ENCODE measurements at places on chromosomes 3 and 15. TPM values are rescaled to one million over a fixed set of nuclear protein-coding genes. Genes with fewer than 3 reads are reported as not detected.
A peak's percentile ranks its signal among the peaks of the same experiment; 100 is the strongest.

DNA sequence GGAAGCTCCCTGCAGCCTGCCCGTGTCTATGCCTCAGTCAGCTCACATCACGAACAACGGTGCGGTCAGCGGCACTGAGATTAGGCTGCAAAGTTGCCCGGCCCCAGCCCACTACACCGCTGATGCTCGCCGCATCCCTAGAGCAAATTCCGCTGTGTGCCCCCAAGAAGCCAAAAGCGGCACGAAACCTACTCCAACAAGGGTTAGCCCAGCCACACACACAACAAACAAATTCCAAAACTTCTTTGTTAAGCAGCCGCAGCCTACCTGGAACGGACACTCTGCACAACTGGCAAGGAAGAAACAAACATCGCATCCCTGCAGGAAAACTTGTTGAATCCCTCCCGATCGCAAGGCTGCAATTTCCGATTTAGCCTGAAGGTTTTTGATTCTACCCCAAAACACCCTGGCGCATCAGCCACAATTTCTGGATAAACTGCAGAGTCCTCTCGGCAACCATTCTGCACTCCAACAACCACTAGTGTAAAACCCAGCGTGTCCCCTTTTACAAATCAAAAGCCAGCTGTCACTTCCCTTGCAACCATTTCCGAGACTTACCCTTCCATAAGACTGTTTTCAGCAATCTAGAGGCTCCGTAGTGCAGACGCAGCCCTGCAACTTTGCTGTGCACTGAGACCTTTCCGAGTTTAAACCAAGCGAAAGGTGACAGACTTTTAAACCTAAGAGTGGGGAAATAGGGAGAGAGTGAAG, 449 bp downstream of the ROBO1 start:
- H3K4me3 ChIP-seq, result no peak overlapping the region
- no peaks in the 10 kb centered on the region for H3K4me1 ChIP-seq
- no peaks in the 10 kb centered on the region for H3K27me3 ChIP-seq
- no peaks in the 10 kb centered on the region for H3K36me3 ChIP-seq

DNA sequence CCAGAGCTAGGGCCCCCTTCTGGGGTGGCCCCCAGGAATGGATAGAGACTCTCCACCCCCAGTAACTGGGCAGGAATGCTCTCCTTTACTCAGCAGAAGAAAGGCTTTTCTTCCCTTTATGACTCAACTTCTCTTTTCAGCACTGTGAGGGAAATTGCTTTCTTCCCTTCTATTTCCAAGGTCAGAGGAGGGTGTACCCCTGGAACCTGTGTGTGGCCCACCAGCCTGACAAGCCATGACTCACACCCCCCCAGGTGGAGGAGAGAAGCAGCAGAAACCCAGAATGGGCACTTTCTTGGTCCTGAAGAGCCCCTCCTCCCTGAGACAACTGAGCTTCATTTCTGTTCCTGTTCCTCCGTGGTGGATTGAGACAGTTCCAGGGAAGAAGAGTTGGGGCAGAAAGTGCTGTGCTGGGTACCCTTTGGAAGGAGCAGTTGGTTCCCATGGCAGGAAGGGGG, 2.7 kb upstream of the ANKRD63 start:
- no peak for DNase-seq
- H3K4me3 ChIP-seq, result no peak overlapping the region
- peaks cover 13% of the 10 kb centered on the region for H3K4me1 ChIP-seq
- no peak overlapping the region for H3K27ac ChIP-seq
- no peaks in the 10 kb centered on the region for H3K36me3 ChIP-seq
- peaks cover 33% of the 10 kb centered on the region for H3K27me3 ChIP-seq

Gene WNT7A
- not detected for total RNA-seq

Gene TUSC7
- total RNA-seq, result not detected

DNA sequence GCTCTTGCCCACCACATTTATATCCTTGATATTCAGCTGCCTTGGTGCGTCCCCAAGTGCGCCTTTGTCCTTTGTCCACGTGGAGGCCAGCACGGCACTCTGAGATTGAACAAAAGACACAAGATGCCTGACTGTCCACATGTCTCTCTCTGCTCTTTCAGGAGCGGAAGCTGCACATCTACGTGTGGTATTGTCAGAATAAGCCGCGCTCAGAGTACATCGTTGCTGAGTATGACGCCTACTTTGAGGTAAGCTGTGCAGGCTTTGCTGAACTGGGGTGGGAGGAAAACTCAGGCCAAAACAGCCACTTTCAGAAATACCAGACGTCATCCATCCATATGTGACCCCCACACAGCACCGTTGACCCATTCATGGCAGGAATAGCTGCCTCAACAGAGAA, 72.0 kb upstream of the UMPS start:
- H3K27ac ChIP-seq, result no peak overlapping the region
- H3K27me3 ChIP-seq, result peaks cover 22% of the 10 kb centered on the region
- no peak overlapping the region for H3K4me3 ChIP-seq
- no peaks in the 10 kb centered on the region for H3K36me3 ChIP-seq
- peaks cover 1% of the 10 kb centered on the region for H3K4me1 ChIP-seq
- no peak for DNase-seq

GRCh38 chr3:146536681-146537080, 7.7 kb downstream of the PLSCR1 start:
- H3K4me3 ChIP-seq, result no peak overlapping the region
- H3K27me3 ChIP-seq, result no peaks in the 10 kb centered on the region
- no peak overlapping the region for H3K27ac ChIP-seq
- peaks cover 6% of the 10 kb centered on the region for H3K36me3 ChIP-seq

Gene CISH
- total RNA-seq, result 1.5 TPM

DNA sequence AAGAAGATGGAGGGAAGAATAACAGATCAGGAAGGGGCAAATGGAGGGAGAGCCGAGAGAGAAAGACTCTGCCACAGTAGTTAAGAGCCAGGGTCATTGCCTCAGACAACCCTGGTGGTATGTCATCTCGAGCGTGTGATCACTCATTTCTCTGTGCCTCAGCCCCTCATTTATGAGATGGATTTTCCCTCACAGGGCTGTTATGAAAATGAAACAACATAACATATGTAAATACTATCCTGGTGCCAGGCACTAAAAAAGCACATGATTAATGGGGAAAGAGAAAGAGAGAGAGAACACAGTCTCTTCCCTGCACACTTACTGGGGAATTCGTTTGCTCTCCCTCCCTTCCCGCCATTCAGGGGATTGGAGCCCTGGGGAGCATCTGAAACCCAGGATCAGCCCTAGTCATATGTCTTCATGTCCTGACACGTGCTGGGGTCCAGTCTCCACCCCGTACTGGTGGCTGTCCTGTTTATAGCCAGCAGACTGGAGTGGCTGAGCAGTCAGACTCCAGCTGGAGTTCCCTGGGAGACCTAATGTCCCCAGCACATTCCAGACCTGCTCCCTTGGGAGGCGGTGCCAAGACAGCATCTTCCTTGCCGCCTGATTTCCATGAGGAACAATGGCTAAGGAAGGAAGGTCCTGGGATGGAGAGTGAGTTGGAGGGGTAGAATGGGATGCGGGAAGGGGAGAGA, 14.7 kb upstream of the AMOTL2 start:
- no peak overlapping the region for H3K4me3 ChIP-seq
- DNase-seq, result no peak
- peaks cover 11% of the 10 kb centered on the region for H3K27me3 ChIP-seq
- peaks cover 10% of the 10 kb centered on the region for H3K36me3 ChIP-seq
- no peaks in the 10 kb centered on the region for H3K4me1 ChIP-seq
- no peak overlapping the region for H3K27ac ChIP-seq

Gene LIPH
- 1.8 TPM for total RNA-seq

GRCh38 chr3:161875483-161875882, 378.9 kb downstream of the OTOL1 start:
- no peaks in the 10 kb centered on the region for H3K36me3 ChIP-seq
- 0 out of 2 replicates have a peak, but pooled peaks cover 5% of the 10 kb centered on the region for H3K4me1 ChIP-seq
- H3K27me3 ChIP-seq, result peaks cover 3% of the 10 kb centered on the region
- H3K4me3 ChIP-seq, result no peak overlapping the region
- H3K27ac ChIP-seq, result no peak overlapping the region

GRCh38 chr15:88987934-88988671, 74.9 kb upstream of the MFGE8 start:
- 0 out of 2 replicates have a peak, but pooled peaks cover 4% of the 10 kb centered on the region for H3K36me3 ChIP-seq
- peak overlapping the region; percentile 82 for H3K4me3 ChIP-seq
- peaks cover 72% of the 10 kb centered on the region for H3K4me1 ChIP-seq
- no peaks in the 10 kb centered on the region for H3K27me3 ChIP-seq
- peak; percentile 38 for DNase-seq
- peak overlapping the region; percentile 90 for H3K27ac ChIP-seq

Gene RBP2
- total RNA-seq, result not detected

- no peak overlapping the region for H3K4me3 ChIP-seq
- H3K4me1 ChIP-seq, result no peaks in the 10 kb centered on the region
- DNase-seq, result no peak
- no peak overlapping the region for H3K27ac ChIP-seq
Observed at GRCh38 chr3:25103391-25103790, 324.7 kb upstream of the RARB start.
